ENCODE measurements at places on chromosomes 13 and 19.

DNA sequence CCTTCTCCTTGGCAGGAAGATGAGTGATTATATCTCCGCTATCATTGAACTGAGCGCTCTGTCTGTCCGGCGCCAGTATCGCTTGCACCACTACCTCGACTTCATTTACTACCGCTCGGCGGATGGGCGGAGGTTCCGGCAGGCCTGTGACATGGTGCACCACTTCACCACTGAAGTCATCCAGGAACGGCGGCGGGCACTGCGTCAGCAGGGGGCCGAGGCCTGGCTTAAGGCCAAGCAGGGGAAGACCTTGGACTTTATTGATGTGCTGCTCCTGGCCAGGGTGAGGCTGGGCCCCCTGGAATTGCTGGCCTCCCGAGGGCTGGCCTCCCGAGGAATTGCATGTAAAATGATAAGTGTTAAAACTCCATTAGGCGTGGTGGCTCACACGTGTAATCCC is 32.1 kb downstream of the CYP4F22 start:
- no peak for DNase-seq

DNA sequence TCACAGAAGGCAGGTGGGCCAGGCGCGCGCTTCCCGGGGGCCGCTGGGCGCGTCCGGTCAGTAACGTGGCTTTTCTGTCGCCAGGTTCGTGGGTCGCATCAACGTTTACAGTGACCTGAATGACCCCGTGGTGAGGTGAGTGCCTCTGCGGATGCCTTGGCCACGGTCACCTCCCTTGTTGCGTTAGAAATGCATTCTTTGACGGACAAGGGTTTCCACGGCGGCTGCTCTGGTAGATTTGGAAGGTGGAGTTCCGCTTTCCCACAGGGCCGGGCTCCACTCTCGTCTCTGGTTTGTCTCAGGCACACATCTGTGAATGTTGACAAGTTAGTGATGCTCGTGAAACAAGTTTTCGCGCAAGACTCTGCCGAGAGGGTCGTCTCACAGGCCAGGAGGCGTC is 130.0 kb downstream of the ATP11A start:
- no peak for DNase-seq

DNA sequence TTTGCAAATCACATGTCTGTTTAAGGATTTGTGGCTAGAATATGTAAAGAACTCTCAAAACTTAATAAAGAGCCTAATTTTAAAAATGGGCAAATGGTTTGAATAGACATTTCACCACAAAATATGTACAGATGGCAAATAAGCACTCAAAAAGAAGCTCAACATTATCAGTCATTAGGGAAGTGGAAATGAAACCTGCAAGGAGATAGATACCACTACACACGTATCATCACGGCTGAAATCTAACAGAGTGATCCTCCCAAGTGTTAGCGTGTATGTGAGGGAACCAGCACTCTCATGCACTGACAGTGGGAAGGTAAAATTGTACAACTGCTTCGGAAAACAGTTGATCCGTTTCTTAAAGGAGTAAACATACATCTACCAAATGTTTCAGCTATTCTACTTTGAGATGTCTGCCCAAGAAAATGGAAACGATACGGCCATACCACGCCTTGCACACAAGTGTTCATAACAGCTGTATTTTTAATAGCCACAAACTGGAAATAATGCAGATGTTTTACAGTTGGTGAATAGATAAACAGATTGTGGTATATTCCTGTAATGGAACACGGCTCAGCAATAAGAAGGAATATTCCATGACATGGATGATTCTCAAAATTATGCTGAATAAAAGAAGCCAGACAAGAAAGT is 14.5 kb downstream of the ARHGEF7 start:
- no peak for DNase-seq

DNA sequence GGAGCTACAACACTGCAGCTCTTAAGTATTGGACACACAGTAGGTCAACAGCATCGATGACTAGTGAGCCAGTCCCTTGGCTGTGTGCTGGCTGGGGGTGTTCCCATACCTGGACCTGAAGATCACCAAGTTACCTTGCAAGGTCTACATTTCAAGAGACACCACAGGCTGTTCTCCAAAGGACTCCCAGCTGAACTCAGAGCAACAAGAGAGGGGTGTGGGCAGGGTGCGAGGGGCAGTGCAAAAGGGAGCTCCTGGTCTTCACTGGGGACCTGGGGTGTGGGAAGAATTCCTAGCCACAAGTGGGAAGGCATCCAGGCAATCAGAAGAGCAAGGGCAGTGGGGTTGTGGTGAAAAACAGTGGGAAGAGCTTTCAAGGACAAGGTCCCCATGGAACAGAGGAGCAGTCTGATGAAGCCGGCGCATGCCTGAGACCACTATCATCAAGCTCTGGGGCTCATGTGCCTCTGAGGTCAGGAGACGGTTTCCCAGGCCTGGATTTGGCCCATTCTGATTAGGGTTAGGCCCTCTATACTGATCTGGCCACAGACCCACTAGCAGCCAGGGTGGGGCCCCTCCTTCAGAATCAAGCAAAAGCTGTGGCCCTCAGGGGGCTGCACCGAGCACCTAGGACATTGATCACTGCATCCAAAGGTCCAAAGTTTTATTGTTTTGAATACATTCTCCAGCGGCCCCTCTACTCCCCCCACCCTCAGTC is 4.7 kb upstream of the GSK3A start:
- no peak for DNase-seq

- no peak for DNase-seq
Measured at GRCh38 chr19:37980419-37981170, 73.6 kb downstream of the SIPA1L3 start.

DNA sequence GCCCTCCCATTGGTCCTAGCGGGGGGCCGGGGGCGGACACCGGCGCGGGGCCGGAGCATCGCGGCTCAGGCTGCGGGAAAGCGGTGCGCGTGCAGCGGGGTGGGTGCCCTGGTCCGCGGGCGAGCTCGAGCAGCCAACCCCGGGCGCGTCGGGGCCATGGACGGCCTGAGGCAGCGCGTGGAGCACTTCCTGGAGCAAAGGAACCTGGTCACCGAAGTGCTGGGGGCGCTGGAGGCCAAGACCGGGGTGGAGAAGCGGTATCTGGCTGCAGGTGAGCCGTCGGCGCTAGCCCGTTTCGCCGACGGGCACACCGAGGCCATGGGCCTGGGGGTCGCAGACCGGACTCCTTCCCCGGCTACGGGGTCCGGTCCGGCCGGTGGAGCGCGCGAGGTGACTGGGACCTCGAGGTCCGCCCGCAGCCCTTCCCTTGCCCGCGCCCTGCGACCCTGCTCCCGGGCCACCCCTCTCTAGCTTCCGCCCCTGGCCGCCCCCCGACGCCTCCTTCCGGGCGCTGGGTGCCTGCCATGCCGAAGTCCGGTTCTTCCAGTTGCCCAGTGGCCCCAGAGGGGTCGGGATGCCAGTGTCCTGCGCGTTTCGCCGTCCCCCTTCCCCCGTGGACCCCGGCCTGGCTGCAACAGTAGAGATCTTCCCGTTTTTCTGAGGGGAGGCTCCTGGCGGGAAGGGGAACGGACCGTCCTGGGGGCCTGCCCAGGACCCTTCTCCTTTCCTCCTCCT is at the start of gene REEP6:
TSS of gene REEP6 (plus strand) at position 68 of the 735 bp plus-strand sequence. CDS start at position 157, 89 bp downstream.
- no peak for DNase-seq

GRCh38 chr13:47708386-47708785 is 292.7 kb downstream of the SUCLA2 start:
- no peak for DNase-seq
